ENCODE measurements at places on chromosomes 16 and 17. TPM values are rescaled to one million over a fixed set of nuclear protein-coding genes. Genes with fewer than 3 reads are reported as not detected.

GRCh38 chr17:41629826-41630670 lies 5.7 kb upstream of the KRT17 start:
- no peak for DNase-seq

- no peak for DNase-seq
Measured at GRCh38 chr16:22329199-22329695, 32.0 kb downstream of the POLR3E start.

DNA sequence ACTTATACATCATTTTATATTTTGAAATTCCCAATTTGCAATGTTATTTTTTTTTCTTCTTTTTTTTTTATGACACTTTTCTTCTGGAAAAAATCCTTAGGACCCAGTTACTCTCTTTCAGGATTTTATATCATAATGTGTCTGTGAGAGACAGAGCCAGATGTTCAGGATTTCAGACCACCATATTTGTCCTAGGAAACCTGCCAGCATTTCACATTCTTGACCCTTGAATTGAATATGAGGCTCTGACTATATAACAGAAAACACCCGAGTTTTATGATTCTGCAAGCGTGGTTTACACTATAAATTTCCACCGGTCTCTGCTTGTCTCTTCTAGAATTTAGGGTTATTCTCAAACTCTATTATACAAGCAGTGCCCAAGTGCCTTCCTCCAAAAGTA lies 621.0 kb downstream of the WWOX start:
- DNase-seq, result no peak

Gene TBC1D3K
- total RNA-seq, result not detected

DNA sequence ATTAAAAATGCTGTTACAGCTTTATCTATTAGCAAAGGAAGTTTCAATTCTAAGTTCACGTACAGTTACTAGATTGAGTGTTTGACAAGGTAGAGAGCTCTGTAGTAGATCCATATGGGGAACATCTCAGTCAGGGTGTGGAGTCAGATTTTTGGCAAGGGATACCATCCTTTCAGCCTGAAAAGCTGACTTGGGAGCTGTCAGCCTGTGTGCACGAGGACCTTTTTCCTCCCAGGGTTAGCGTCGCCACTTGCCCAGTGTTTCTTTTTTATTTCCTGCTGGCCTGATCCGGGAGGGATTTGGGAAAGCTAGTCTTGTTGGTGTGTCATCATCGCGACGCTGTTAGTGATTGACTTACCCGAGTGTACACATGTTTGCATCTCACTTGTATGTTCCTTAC lies 29.5 kb downstream of the WWOX start:
- DNase-seq, result no peak

DNA sequence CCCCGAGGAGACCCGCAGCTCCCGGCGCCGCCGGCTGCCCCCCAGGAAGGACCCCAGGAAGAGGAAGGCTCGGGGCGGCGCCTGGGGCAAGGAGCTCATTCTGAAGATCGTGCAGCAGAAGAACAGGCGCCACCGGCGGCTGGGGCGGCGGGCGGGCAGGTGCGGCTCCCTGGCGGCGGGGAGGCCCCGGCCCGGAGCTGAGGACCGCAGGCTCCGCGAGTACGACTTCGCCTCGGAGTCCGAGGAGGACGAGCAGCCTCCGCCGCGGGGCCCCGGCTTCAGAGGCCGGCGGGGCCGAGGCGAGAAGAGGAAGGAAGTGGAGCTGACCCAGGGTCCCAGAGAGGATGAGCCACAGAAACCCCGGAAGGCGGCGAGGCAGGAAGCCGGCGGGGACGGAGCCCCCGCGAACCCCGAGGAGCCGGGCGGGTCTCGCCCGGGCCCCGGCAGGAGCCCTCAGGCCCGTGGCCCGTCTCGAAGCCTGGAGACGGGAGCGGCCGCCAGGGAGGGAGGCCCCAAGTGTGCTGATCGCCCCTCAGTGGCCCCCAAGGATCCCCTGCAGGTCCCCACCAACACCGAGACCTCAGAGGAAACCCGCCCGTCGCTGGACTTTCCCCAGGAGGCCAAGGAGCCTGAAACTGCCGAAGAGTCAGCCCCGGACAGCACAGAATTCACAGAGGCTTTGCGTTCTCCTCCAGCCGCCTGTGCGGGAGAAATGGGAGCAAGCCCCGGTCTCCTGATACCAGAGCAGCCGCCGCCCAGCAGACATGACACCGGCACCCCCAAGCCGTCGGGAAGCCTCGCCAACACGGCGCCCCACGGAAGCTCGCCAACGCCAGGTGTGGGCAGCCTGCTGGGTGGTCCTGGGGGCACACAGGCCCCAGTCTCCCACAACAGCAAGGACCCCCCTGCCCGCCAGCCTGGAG lies 22.3 kb upstream of the ZFPM1 start:
- no peak for DNase-seq

DNA sequence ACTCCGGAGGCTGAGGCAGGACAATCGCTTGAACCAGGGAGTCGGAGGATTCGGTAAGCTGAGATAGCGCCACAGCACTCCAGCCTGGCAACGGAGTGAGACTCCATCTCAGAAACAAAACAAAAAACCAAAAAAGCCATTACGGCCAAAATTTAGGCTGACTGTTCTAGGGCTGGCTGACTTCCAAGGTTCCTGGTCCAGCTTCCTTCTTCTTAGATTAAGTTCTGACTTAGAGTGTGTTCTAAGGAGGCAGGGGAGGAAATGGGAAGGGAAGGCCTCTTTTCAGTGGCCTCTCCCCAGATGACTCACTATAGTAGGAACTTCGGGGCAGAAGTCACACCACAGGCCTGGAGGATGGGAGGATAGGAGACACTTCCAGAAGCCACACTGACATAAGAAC lies 27.7 kb upstream of the CLEC18B start:
- DNase-seq, result peak; percentile 6

DNA sequence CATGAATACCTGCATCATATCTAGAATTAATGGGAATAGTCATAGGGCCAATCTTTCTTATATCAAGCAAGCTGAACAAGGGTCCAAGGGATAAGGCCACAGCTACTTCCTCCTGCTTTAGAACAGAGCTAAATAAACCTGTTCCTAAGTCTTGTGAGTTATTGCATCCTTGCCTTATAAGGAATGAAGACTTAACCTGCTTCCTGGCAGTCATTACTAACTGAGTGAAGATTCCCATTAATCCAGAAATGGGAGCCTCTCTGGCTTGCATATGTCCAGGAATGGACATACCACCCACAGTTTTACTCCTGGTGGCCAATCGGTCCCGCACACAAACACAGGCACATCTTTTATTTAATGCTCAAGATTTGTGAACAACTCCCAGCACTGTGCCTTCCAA lies 35.9 kb upstream of the SKAP1 start:
- no peak for DNase-seq

DNA sequence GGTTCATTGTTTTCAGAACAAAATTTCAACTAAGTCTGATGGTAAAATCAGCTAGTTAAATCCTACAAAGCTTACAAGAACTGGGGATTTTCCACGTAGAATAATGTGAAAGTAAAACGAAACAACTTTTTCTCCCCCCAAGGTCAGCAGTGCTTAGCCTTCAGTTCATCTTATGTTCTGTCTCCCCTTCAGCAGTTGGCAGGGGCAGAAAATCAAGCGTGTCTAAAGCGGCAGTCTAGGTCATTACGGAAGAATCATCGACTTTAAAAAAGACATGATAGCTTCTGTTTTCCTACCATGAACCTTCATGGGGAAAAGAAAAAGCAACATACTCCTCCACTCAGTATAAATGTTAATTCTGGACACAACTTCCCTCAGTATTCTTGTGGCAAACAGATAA lies 50.7 kb downstream of the GNA13 start:
- no peak for DNase-seq

DNA sequence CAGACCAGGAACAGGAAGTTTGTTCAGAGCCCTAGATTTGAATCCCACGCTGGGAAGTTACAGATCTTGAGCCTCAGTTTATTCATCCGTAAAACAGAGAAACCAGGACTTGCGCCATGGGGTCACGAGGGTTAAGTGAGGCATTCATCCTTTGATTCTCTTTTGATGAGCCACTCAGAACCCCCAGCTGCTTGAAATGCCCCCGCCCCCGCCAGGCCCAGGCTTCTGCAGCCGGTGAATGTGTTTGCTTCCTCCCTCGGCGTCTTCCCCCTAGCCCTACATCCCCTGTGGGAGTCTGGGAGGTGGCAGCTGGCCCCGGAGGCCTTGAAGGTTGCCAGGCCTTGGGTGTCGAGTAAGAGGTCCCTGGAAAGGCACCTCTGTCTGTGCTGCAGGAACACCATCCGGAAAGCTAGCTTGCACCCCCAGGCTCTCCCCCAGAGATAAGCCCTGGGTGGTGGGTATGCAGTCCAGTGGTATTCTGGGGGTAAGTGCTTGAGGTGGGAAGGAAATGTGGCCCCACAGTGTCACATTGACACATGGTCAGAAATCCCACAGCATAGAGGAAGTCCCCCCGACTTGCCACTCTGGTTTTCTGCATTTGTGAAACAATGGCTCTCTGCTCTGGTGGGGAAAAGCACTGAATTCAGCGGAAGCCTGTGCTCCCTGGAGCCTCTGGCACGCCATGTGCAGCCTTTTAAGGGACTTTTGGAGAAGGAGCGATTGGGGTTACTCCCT lies 14.9 kb downstream of the IRF8 start:
- DNase-seq, result no peak

DNA sequence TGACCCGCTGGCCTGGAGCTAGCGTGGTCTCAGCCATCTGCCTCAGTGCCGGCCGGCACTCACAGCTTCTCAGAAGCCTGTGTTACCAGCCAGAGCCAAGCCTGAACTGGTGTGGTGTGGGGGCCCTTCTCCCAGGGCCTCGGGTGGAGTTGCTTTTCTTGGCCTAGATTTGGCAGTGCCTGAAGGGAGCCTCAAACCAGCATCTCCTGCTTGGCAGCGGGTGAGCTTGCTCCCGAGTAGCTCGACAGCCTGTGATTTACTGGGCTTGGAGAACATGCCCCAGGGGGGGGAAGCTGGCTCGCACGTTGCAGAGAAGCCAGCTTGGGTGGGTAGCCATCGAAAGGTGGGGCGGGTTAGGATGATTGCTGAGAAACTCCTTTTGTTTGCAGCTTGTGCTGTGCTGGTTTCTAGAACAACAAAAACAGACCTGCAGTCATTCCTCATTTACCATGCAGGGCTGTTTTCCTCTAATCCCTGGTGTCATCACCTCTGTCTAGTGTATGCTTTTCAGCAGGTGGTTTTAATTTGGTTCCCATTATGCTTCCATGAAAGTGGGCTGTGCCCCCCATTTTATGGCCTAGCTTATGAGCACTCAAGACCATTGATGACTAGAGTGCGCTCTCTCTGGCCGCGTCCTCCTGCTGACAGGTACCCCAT lies 42.2 kb downstream of the TBCD start:
- DNase-seq, result no peak

- DNase-seq, result no peak
Measured at GRCh38 chr17:63760771-63761539, 12.4 kb downstream of the CCDC47 start.

Gene SCN4A
- total RNA-seq, result 0.28 TPM

DNA sequence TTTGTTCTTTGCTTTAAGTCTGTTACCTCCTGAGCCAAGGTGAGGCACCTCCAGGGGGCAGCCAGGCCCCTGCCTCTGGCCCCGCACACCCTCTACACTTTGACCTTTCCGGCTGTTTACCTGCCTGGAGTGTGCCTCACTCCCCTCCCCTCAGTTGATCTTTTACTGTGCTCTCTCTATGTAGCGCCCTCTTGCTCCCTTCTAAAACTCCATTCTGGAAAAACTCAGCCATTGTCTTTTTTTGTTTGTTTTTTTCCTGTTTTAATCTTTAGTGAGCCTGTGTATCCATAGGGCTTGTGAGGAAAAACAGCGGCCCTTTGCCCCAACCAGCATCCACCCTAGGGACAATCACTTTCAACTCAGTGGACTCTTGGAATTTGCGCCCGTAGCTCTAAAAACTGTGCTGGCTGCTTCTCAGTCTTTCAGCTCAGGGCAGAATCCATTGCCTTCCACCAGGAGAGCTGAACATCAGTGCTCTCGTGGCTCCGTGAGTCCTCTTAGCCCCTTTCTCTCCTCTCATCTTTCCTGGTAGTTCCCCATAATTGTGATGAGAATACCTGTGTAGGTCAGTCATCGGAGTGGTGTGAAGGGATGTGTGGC lies 4.3 kb downstream of the AMDHD2 start:
- DNase-seq, result no peak

Gene KRTAP1-5
- total RNA-seq, result not detected

GRCh38 chr16:27325736-27326135 lies 12.0 kb downstream of the IL4R start:
- no peak for DNase-seq

- no peak for DNase-seq
Measured at GRCh38 chr16:21186326-21186691, 25.1 kb downstream of the ZP2 start.

GRCh38 chr17:78844301-78845005 lies 3.8 kb upstream of the USP36 start:
- no peak for DNase-seq

- DNase-seq, result no peak
Measured at GRCh38 chr17:77756846-77757560, 201.5 kb upstream of the TNRC6C start.

Gene OR3A3
- total RNA-seq, result not detected

DNA sequence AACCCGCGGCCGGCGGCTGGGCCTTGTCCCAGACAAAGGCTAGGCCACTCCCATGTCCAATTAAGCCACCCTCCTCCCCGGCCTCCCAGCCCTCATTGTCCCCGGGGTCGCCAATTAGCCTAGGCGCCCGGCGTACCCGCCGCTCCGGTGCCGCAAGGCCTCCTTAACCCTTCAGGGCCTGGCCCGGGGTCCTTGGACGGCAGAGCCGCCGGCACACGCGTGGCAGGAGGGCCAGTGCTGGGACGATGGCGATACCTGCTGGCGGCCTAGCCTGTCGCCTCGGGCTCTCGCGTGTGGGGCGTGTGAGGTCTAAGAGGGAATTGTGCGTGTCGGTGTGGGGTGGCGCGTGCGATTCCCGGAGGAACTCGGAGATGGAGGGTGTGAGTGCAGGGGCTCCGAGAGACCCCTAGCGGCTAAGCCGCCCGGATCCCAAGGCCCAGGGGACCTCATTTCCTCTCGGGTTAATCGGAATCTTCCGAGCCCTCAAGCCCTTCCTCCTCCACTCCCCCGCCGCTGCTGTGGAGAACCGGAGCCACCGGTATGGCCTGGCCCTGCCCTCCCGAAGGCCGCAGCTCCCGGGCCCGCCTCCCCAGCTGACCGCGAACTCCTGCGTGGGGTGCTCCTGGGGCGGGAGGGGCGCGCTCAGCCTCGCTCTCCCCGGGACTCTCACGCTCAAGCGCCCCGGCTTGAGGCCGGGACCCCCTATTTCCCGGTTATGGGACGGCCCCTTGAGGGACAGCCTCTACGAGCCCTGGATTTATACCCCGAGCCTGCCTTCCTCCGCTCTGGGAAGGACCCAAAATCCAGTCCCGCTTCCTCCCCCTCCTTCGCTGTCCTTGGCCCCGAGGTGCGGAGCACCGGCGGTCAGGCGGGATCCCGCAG lies 11.9 kb downstream of the TBX2 start:
- peak; percentile 43 for DNase-seq

Gene ZDHHC7
- 39.9 TPM for total RNA-seq

Gene TNFRSF17
- total RNA-seq, result 0.22 TPM

DNA sequence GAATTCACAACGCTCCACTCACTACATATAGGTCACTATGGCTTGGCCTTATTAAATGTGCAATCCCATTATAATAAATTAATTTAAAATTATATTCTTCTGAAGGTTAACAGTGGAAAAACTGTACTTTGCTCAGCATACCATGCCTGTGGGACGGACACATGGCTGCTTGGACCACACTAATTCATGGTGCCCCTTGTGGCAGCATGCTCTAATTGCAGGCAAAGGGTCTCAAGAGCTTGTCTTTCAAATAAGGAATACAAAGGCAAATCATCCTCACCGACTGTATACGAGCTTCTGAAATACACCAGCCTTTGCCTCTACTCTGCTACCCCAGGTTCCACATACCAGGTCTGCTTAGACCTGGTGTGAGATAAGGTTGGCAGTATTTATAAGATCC lies 11.7 kb downstream of the SMPD3 start:
- no peak for DNase-seq

Gene NUP88
- 86.0 TPM for total RNA-seq

Measured in spinal cord (tissue), 10 donors.